ENCODE measurements at places on chromosomes 2 and 18.

DNA sequence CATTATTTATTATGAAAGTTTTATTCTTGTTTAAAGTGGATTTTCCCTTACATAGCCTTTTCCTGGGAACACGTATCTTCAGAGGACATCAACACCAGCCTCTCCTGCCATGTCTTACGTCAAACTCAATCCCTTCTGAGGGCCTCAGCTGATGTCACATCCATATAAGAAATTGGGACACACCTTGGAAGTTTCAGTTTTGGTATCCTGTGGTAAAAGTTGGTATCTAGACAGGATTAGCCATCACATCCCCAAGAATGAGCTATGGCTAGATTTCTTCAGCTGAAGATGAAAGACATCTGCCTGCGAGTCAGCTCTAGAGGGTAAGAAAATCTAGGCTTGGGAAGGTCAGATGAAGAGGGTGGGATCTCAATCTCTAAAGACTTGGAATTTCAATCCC lies 75.8 kb upstream of the ZNF516 start:
- DNase-seq = no peak

DNA sequence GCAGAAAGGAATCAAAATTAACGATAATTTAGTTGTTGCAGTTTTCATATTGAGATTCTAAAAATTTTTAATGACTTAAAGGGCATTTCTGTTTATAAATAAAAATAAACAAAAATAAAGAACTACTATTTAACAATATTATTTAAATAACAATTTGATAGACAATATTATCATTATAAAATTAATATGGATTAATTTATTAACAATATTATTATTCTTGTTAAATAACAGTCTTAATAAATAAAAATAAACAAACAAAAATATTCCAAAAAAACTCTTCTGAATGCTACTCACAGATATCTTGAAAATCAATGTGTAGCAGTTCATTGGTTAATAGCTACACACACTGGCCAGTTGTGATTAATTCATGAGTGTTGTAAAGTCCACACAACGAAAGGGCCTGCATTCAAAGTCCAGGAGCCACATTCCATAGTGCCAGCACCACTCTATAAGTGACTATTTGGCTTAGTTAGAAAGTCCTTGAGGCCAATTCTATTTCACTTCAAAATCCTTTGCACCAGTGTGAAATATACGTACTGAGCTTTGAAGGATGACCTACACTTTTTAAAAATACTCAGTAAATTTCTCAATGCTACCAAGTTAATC lies 117.1 kb downstream of the ZNF521 start:
- DNase-seq = no peak

DNA sequence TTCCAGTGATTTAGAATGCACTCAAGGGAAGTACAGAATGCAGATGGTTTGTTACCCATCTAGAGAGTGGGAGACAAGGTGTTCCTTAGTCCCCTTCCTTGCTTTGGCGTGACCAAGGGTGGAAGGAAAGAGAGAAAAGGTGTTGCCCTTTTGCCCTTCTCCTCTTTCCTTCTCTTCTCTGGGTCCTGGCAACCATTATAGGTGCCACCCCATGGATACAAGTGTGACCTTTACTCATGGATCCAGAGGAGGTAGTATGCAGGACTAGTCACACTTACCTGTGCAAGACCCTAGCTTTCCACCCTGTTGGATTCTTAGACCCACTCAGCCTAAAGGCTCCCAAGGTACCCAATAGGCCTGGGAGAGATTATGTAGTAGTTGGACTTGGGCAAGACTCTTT lies 11.6 kb upstream of the RBFA start:
- DNase-seq = no peak

- DNase-seq = no peak
These were observed 7.1 kb downstream of the ADCY3 start for GRCh38 chr2:24912986-24913385.

- no peak for DNase-seq
These were observed 5.4 kb upstream of the MRPS9 start for GRCh38 chr2:105032476-105032875.

DNA sequence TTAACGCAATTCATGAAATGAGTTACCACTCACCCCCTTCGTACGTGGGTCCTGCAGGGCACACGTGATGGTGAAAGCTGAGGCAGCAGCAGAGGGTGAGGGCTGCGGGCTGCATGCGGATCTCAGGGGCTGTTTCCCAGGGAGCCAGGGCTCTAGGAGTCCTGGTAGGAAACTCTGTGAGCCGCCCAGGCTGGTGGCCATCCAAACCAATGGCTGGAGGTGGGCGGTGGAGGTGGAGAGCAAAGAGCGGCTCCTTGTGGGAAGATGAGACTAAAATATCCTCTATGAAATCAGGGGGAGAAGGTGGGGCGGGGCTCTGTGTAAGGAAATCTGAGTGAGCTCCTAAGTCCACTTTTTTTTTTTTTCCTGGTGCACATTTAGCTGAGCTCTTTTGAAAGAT lies 120.1 kb upstream of the SLC1A4 start:
- no peak for DNase-seq
